ENCODE measurements at places on chromosomes 5 and 9.

DNA sequence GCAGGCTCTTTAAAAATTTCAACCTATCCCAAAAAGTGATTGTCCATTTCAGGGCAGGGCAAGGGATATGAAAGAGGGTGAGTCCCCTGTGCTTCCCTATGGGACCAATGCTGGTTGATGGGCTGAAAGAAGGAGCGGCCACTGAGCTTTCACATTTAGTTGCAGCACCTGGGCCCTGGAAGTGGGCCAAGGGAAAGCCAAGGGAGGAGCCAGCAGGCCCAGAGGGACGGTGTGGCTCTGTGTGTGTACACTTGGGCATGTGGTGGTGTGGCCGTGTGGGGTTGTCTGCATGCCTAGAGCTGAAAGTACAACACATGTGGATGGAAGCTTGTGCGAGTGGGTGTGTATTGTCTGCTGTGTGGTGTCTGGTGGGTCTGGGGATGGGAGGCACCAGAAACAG lies 14.0 kb upstream of the PSMD5 start:
- DNase-seq, result no peak

DNA sequence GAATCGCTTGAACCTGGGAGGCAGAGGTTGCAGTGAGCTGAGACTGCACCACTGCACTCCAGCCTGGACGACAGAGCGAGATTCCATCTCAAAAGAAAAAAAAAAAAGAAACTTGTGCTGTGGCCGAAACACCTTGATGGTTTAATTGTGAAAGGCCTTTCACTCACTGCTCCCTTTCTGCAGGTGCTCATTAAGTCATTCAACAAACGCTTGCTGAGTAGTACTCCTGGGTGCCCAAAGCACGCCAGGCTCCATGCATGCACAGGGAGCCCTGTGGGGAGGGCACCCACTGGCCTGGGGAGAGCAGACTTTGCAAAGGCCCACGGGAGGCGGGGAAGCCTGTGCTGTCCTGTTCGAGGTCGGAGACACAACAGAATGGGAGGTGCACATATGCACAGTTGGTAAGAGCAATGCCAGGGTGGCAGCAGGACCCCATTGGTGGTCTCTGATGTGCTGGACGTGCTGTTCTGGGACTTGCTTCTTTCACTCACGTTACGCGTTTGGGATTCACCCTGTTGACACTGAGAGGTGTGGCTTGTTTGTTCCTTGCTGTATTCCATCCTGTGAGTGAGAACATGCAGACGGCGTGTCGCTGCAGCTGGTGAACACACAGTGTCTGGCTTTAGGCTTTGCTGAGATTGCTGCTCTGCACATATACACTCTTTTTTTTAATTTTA lies 3.0 kb upstream of the ENTPD2 start:
- no peak for DNase-seq

DNA sequence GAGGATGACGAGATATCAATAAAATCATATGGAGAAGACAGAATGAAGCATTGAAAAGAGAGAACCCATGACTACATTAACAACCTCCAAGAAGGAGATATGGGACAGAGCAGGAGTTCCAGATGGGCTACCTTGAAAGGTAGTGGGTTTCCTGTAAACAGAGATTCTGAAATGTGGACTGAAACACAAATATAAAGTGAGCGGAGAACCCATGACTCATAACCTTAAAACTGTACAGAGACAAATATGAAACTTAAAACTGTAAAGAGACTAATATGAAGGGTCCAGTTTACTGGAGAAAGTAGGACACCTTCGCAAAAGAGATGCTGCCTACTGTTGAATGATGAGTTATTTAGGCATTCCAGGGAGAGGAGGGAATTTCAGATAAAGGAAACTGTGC lies 383.7 kb downstream of the CAAP1 start:
- DNase-seq, result no peak

DNA sequence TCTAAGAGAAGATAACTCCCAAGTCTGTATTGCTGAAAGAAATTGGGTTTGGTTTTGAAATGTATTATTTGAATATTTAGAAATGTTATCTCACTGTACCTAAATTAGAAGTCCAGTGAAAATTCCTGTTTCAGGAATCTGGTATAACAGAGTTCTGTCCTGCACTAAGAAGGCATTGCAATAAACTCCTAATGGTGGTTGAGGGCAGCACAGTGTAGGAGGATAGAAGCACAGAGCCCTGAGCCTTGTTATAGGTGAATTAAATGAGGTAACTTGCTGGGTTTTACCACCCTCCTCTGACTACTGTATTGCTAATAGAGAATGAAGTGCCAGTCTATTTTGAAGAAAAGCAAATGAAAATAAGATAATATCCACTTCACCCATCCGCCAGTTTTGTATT lies 143.4 kb downstream of the CD180 start:
- no peak for DNase-seq

DNA sequence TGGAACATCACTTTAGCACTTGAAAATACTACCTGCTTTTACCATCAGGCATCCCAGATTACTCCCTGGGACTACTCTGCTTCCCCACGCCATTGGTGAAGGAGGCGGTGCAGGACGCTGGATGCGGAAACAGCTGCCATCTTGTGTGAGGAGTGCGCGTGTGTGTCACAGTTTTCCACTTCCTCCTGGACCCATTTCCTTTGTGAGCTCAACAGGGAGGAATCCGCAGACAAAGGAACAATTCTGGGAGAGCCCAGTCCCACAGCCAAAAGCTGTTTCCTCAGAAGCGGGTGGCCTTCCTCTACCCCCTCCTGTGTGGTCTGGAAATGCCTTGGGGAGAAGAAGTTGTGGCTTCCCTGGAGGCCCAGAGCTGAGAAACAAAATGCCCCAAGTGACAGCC lies 16.8 kb downstream of the AFAP1L1 start:
- no peak for DNase-seq

DNA sequence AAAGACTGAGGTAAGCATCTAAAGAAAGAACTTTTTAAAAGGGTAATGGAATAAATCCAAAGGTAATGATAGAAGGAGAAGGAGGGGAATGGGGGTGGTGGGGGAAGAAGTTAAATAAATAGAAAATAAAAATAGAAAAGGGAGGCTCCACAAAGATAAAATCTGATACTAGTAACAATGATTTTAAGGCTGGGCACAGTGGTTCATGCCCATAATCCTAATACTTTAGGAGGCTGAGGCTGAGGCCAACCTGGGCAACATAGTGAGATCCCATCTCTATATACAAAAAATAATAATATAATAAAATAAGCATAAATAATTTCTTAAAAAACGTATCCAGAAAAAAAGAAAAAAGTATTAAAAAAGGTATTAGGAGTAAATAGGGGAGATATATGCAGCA lies 89.3 kb downstream of the FNBP1 start:
- DNase-seq, result no peak

DNA sequence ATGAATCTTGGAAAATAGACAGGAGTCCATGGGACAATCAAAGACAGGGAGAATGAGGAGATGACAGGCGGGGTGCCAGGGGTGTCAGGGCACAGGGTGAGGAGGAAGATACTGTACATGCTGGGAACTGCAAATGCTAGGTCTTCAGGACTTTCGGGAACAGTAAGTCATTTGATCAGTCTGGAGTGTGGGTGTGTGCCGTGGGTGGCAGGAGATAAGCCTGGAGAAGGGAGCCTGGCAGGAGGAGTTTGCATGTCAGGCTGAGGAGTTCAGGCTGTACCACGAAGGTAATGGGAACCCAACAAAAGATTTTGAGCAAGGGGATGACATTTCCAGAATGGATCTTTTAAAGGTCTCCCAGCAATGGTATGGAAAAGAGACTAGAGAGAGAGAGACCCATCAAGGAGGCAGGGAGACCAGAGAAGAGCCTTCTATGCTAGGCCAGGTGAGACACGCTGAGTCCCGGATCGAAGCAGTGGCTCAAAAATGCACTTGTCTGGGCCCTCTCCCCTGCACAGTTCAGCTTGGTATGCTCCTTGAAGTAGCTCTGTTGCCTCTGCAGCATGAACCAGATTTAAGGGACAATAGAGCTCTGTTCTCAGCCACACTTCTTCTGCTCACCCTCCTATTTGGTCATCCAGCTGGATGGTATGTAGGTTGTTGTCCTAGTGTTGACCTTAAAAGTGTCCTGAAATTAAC lies 77.0 kb upstream of the FER start:
- no peak for DNase-seq

GRCh38 chr9:89678396-89679015 lies 73.7 kb downstream of the GADD45G start:
- no peak for DNase-seq

GRCh38 chr5:159048298-159048697 lies 51.4 kb downstream of the EBF1 start:
- no peak for DNase-seq

- DNase-seq, result no peak
Measured at GRCh38 chr5:165349735-165350134, 1844.3 kb downstream of the MAT2B start.

DNA sequence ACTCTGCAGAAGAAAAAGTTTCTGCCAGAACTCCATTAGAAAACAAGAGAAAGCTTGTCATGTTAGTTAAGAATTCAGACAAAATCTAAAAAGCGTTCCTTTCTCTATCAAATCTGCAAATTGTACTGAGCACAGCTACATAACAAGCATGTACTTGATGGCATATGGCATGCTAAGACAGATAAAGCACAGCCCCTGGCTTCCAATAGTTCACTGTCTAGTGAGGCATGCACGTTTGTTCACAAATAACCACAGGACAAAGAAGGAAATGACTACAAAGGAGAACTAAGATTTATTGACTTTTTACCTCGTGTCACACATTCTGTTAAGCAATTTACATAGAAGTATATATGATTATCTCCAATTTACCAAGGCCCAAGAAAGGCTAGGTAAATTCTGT lies 518.2 kb upstream of the TLE4 start:
- no peak for DNase-seq

DNA sequence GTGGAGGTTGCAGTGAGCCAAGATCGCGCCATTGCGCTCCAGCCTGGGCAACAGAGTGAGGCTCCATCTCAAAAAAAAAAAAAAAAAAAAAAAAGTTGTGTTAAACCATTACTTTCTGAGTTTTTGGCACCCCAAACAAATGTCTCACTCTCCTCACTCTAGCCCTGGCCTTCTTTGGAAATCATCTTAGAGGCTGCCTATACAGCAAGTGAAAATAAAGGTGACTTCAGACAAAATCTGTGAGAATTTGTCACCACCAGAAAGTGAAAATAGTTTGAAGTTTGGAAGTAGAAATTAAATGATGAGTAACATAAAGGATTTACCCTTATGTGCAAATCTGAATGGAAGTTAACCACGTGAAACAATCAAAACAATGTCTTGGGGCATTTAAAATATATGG lies 7.2 kb upstream of the ZNF131 start:
- DNase-seq, result no peak

GRCh38 chr9:4238522-4238921 lies 61.3 kb downstream of the GLIS3 start:
- no peak for DNase-seq

DNA sequence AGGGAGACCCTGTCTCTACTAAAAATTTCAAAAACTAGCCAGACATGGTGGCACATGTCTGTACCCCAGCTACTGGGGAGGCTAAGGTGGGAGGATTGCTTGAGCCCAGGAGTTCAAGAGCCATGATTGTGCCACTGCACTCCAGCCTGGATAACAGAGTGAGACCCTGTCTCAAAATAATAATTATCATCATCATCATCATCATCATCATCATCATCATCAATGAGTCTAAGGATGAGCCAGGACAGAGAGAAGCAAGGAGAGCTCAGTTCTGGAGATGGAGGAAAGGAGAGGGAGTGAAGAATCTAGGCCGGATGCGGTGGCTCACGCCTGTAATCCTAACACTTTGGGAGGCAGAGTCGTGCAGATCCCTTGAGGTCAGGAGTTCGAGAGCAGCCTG lies 36.7 kb upstream of the MATR3 start:
- DNase-seq, result no peak

DNA sequence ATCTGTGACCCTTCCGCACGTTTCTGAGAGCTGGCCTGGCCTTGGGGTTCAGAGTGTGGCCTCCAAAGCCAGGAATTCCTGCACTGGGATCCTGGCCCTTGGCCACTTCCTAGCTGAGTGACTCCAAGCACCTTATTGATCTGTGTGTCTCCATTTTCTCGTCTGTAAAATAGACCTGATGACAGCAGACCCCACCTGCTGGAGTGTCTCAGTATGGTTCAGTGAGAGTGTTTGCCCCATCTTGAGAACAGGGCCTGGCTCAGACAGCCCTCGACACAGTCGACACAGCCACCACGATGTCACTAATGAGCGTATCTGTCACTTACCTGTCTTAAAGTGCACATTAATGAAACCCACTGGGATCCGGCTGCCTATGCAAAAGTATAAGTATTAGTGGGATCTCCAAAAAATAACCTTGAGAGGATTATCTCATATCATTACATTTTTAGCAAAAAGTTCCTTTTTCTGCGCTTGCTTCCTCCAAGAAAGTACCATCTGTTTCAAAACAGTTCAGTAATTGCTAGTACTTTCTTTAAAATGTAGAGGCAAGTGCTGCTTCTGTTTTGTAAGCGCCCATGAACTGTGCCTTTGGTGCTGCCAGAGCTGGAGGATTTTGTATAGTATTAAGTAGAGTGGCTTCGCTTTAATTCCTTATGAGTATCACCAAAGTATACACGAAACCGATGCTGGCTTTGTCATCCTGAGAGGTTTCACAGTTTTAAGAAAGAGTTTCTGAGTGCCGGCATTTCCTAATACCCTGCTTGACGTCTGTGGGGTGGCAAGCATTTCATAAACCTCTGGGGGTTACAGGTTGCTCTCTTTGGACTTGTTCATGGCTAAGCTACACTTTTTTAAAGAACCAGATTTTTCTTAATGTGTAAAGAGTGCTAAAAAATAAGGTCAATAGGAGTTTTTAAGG lies 31.7 kb downstream of the UBE2QL1 start:
- DNase-seq, result peak; percentile 56

DNA sequence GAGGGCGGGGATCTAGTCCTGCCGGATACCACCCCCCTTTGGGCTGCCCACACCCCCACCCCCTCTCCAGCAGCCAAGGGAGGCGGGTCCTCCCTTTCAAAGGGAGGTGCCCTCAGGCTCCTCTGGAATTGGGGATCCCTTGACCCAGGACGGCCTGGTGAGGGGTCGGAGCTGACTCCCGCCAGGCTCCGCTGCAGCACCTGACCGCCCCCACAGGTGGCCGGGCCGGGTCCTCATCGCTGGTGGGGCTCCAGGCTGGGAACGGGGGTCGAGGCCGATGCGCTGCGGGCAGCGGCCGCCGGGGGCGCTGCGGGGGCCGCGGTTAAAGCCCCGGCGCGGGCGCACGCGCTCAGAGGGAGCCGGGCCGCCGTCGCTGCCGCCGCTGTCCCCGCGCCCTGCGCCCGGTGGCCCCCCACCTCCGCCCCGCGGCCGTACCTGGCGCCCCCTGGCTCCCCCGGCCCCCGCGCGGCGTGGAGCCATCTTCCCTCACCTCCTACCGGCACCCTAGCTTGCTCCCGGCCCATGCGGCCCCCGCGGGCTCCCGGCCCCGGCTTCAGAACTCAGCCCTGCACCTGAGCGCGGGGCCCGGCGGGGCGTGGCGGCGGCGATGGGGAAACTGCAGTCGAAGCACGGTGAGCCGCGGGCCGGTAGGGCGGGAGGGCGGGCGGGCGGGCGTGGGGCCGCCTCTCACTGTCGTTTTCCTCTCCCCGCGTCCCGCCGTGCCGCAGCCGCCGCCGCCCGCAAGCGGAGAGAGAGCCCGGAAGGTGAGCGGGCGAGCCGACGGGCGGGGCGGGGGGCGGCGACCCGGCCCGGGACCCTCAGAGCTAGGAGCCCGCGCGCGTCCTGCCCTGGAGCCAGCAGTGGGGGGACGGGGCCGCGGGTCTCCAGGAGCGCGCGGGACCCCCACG lies at the start of gene NKD2:
NKD2 (plus strand) TSS at position 352 of the 908 bp plus-strand sequence; CDS start at position 608, 256 bp downstream.
- DNase-seq, result peak; percentile 79

Measured in GM10248 (cell line).